ENCODE measurements at places on chromosomes 4 and X.

DNA sequence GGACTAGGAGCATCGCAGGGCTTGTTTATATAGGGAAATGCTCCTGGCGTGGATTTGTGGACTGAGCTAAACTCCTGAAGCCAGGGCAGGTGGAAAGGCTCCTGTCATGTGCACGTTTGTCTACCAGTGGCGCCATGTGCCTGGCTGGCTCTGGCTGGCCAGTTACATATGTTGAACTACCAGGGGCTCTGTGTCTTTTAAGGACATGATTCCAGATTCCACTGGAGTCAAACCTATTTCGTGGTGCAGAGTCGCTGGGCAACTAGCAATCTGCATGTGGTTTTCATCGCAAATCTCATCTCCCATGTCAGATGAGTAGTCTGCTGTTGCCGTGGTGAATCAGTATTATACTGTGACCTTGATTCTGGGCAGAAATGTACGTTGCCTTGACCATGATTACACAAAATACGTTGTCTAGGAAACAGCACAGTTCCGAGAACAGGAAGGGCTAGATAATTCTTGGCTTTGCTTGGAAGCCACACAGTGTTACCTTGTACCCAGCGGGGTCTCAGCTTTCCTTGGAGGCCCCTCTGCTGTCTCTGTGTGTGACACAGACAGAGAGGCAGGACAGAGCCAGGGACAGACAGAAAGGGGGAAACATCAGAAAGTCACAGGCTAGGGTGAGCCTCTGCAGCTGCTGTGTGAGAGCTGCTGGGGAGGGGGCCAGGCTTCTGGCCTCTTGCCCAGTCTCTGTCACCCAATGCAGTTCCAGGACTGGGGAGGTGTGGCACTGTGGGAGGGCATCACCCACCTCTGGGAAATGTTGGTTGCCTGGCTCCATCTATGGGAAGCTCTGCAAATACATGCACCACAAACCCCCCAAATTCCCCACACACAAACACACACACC, 19.2 kb downstream of the PNMA6E start:
- peak; percentile 54 for DNase-seq

DNA sequence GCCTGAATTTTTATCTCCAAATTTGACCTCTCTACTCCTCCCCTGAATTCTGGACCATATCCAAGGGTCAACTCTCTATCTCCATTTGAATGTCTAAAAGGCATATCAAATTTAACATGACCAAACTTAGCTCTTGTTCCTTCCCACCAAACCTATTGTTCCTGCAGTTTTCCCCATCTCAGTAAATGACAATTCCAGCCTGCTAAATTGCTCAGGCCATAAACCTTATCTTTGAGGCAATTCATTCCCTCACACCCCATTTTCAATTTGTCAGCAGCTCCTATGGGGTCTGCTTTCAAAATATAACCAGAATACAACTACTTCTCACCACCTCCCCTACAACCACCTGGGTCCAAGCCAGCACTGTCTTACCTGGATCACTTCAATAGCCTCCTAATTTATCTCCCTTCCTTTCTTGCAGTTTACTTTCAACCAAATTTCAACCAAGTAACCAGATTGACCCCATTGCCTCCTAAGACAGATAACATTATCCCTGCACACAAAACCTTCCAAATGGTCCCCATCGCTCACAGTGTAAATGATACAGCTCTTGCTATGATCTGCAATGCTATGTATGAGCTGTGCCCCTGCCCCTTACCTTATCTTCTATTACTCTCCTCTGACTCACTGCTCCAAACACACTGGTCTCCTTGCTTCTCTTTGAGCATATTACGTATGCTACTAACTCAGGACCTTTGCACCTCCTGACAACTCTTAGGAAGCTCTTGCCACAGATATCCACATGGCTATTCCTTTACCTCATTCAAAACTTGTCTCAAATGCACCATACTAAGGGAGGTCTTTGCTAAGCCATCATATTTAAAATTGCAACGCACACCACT, 66.0 kb downstream of the CAMK2D start:
- DNase-seq = no peak

DNA sequence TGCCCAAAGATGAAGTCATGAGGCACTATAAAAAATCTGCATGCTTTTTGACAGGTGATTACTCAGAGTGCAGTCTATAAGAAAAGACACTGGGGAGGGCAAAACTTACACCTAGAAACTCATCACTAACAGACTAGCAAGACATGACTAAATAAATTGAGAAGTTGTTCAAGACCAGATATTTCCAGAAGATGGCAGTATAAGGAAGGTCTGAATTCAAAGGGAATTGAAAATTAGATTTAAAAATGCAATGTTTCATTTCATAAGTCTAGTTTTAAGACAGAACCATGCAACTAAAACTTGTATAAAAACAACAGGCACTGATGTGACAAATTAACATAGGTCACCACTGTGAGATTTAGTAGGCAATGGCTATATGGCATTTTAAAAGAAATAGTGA, 232.5 kb upstream of the POF1B start:
- DNase-seq = peak; percentile 1

DNA sequence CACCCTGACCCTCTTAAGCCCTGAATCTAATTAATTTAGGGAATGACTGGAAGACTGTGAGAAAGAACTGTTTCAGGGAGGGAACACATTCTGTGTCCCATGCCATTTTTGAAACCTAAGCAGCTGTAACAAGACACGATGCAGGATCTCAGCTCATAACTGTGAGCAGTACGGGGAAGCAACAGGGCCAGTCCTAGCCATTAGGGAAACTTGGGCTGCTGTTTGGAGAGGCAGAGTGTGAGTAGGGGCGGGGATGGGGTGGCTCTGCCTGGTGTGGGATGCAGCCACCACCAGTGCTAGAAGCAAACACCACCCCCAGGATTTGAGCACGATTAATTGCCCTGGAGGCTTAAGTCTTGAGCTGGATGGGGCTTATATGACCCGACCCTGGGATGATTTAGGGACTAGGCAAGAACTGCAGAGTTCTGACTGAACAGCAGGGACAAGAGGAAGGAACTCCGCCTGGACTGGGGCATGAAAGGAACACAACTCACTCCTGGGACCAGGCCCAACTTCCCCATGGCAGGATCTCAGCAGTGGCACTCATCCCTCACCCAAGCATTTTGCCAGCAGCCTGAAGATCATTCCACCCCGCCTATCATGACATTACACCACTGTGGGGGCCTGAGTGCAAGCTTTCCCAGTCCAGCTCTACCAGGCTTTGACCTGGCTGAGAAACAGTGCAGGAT, 43.1 kb downstream of the ATRX start:
- DNase-seq = peak; percentile 3

DNA sequence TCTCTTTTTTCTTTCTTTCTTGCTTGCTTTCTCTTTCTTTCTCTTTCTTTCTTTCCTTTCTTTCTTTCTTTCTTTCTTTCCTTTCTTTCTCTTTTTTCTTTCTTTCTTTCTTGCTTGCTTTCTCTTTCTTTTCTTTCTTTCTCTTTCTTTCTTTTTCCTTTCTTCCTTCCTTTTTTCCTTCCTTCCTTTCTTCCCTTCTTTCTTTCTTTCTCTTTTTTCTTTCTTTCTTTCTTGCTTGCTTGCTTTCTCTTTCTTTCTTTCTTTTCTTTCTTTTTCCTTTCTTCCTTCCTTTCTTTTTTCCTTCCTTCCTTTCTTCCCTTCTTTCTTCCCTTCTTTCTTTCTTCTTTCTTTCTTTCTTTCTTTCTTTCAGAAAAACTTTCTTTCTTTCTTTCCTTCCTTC, 108.1 kb upstream of the SHOX start:
- DNase-seq = no peak

GRCh38 chrX:115177932-115178331, 11.3 kb upstream of the RBMXL3 start:
- DNase-seq = no peak

DNA sequence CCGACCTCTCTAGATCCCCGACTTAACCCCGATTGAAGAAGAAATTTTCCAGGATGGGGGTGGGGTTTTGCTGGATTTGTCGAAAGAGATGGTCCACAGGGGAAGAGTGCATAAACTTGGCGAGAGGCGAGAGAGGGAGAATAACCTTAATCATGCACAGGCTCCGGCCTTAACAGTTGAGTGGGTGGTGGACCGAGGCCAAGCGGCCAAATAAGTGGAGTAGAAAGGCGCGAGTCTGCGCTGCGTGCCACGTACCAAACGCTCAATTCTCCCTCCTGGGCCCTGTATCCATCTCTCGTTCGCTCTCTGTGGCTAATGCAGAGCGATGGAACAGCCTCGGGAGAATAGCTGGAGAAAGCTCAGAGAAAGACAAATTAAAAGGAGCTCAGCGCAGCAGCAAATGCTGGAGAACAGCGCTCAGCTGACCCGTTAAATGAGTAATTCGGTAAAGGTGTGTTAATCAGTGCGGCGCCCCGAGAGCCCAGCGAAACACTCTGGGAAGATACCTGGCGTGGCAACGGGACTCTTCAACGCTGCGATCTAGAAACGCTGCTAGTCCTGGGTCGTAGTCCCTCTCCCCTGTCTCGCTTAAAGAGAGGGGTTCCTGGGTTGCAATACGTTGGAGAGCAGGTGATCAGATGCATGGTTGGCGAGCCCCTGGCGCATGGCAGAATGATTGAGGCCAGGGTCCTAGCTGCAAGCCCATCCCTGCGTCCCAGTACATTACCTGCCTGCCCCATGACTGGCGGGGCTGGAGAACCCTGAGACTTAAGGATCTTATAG, 887 bp upstream of the IL1RAPL2 start:
- DNase-seq = no peak
